ENCODE measurements at places on chromosomes 7 and 10.
A peak's percentile ranks its signal among the peaks of the same experiment; 100 is the strongest.

DNA sequence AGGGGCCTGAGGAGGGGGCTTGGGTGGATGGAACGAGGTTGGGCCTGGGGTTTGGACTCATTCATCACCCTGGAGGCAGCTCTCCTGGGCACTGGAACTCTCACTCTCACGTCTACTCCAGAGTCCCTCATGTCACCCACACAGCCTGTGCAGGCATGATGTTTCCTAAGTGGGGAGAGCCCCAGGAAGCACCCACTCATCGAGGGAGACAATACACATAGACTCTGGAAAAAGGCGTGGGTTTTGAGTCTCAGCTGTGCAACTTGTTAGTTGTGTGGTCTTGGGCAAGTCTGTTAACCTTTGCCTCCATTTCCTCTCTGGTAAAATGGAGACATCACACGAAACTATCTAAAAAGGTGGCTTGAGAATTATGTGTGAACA lies 25.9 kb upstream of the RBM20 start:
- peak; percentile 51 for DNase-seq

- no peak for DNase-seq
These were observed 7.6 kb downstream of the TMEM184A start for GRCh38 chr7:1548438-1548831.

DNA sequence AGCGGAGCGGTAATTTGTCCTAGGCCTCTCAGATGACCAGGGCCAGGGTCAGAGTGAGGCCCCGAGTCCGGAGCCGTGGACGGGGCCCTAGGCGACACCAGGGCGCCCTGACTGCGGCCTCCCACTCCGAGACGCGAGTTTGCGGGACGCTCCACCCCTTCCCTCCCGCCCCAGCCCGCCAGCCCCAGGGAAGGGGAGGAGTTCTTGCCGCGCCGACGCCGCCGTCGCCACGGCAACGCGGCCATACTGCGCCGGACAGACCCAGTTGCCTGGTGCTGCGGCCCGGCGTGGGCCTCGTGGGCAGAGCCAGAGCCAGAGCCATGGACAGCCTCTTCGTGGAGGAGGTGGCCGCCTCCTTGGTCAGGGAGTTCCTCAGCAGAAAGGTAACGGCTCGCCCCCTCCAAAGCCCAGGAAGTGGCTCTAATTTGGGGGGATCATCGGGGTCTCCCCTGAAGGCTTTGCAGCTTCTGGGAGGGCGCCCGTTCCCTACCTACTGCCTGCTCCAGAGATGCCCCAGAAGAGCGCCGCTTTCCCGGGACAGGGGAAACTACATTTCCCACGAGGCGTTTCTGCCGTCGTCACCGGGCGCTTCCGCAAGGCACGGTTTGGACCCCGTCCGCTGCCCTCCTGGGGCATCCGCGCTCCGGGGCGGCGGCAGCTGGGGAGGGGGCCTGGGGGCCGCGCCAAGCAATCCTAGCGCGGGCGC lies at the start of gene MINDY4:
Gene MINDY4 (plus strand): TSS at position 244 of the 706 bp plus-strand sequence. CDS start 77 bp downstream, at position 321.
- peak; percentile 75 for DNase-seq

- no peak for DNase-seq
These were observed 53.4 kb downstream of the WNT2 start for GRCh38 chr7:117269417-117269816.

- no peak for DNase-seq
These were observed 347.8 kb downstream of the ETV1 start for GRCh38 chr7:13641714-13642113.

DNA sequence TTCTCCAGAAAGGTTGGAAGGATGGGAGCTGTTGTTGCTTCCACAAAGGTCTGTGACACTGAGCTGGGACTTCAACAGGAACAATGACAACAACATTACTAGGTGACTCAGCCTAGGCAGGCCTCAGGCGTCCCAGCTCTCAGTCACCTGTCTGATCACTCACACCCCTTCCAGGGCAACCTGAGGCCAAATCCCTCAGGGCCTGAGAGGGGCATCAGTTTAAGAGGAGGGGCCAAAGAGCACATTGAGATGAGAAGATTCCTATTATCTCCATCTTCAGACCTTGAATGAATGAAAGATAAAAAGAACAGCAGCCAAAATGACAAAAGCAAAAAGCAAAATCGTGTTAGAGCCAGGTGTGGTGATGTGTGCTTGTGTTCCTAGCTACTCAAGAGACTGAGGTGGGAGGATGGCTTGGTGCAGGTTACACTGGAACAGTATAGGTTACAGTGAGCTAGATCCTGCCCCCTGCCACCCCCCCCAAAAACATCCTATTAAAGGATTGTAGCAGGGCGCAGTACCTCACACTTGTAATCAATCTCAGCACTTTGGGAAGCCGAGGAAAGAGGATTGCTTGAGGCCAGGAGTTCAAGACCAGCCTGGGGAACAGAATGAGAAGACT lies at the start of gene ATG9B:
Gene ATG9B (minus strand): TSS at position 60 of the 622 bp plus-strand sequence. CDS start 71 bp downstream, outside the sequence.
- DNase-seq: no peak

- no peak for DNase-seq
These were observed 224.9 kb upstream of the AUTS2 start for GRCh38 chr7:69373171-69374043.

DNA sequence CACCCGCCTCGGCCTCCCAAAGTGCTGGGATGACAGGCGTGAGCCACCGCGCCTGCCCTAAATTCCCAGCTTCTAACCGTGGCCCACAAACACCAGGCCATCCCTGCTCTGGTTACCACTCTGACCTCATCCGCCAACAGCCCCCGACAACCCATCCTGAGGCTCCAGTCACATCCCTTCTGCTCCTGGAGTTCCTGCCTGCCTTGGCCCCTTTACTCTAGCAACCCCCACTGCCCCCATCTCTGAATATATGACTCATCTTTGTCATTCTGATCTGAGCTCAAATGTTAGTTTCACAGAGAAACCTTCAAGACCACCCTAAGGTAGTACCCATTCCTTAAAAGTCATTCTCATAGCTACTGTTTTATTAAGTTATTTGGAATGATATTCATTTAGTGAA lies 26.6 kb downstream of the RHEB start:
- DNase-seq: no peak

- no peak for DNase-seq
These were observed 249.0 kb downstream of the TNS3 start for GRCh38 chr7:47332681-47333553.

- no peak for DNase-seq
These were observed 34.0 kb upstream of the PDGFA start for GRCh38 chr7:553636-554111.

DNA sequence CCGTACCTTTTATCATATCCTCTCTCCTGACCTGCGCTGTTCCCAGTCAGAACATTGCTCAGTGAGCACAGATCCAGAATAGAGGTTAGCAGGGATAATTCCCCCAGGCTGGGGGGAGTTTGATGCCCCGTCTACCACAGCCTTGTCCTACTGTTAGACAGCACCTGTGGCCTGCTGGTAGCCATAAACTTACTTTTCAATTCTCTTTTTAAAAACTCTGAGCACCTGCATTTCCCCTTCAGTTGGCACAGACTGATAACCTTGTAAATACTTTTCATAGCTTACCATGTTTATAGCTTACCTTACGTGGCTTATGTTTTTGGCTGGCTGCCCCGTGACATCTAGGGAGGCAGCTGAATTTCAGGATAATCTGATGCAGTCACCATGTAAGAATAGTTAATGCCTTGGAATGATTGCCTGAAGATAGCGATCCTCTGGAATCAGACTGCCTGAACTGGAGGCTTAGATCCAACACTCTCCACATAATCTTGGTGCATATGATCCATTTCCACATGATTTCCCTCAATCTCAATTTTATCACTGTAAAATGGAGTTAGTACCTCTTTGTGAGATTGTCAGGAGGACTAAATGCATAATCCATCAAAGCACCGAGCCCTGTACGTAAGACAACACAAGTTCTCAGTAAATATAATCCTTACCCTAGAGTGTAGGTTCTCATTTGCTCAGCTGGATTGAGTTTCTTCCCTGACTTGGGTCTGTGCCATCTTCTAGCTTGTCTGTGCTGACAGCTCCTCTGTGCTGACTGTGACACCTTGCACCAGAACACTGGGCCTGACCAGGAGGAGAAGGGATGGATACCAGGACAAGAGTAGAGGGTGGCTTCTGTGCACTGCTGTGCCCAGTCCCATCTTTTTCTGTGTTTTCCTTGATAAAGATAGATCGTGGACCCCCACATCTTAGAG lies 111.7 kb upstream of the GJD4 start:
- DNase-seq: no peak

DNA sequence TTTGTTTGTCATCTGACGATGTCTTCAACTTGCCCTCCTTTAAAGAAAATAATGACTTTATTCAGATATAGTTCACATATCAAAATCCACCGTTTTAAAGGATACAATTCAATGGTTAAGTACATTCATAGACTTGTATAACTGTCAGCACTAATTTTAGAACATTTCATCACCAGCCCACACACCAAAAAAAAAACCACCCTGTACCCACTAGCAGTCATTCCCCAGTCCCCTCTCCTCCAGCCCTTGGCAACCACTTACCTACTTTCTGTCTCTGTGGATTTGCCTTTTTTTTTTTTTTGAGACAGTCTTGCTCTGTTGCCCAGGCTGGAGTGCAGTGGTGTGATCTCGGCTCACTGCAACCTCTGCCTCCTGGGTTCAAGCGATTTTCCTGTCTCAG lies 5.3 kb upstream of the HILPDA start:
- DNase-seq: no peak

DNA sequence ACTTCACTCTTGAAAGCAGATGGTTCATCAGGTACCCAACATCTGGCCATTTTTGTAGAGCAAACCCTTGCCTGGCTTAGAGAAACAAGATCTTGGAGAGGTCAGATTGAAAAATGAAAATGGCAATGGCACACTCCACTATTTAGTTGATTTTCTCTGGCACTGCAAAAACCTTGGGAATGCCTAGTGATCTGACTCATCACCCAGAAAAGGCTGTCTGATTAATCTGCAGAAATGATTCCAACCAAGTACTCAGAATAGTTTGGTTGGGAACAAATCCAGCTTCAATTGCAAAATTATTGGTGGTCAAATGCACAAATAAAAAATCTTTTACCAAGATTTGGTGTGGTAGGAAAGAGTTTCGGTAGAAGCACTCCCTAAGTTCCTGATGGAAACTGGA lies 351.2 kb downstream of the PHTF2 start:
- DNase-seq: no peak

- no peak for DNase-seq
These were observed 131.6 kb upstream of the EFCAB10 start for GRCh38 chr7:105712877-105713276.

- no peak for DNase-seq
These were observed 95.6 kb downstream of the ST7 start for GRCh38 chr7:117048882-117049281.

DNA sequence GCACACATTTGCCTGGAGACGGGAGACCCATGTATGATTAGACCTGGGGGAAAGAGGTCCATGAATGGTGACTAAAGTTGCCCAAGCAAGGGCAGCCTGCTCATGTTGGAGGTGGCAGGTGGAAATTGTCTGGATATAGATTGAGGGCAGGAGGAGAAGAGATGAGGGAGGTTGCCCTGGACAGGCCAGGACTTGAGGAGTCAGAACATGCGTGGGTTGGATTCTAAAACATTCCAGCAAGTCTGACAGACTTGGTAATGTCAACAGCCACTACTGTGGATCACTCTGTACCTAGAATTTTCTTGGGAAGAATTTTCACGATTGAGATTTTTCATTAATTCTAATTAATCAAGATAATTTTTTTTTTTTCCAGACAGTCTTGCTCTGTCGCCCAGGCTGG lies 19.1 kb upstream of the SVOPL start:
- no peak for DNase-seq

DNA sequence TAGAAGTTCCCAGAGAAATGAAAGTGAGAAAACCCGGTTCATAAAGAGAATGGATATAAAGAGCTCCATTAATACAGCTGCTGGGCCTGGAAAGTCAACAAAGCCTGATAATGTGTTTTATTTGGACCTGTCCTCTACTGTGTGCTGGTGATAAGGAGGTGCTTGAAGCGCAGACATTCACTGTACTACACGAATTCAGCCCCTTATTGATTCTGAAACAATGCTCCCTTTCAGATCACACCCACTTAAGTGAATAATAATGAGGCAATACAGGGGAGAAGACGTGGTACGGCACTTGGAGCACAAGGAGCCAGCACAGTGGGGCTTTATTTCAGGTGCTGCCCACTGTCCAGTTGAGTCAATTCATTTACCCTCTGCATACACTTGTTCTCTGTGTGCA lies 260.8 kb downstream of the FGFR2 start:
- no peak for DNase-seq

DNA sequence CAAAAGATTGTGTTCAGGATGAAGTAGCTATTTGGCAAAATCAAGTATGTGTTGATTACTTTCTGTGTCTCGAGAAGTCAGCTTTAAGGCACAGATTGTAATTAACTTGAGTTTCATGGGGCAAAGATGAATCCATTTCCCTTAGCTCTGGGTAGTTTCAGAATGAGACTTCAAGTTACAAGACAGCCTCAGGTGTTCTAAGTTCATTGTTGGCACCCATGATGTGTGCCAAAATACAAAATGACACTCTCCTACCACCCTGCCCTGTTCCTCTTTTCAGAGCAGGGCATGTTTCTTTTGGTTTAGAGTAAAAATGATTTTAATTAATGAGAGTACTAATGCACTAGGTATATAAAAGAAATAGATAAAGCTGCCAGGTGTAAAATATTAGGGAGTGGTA lies 797.6 kb upstream of the POT1 start:
- no peak for DNase-seq

DNA sequence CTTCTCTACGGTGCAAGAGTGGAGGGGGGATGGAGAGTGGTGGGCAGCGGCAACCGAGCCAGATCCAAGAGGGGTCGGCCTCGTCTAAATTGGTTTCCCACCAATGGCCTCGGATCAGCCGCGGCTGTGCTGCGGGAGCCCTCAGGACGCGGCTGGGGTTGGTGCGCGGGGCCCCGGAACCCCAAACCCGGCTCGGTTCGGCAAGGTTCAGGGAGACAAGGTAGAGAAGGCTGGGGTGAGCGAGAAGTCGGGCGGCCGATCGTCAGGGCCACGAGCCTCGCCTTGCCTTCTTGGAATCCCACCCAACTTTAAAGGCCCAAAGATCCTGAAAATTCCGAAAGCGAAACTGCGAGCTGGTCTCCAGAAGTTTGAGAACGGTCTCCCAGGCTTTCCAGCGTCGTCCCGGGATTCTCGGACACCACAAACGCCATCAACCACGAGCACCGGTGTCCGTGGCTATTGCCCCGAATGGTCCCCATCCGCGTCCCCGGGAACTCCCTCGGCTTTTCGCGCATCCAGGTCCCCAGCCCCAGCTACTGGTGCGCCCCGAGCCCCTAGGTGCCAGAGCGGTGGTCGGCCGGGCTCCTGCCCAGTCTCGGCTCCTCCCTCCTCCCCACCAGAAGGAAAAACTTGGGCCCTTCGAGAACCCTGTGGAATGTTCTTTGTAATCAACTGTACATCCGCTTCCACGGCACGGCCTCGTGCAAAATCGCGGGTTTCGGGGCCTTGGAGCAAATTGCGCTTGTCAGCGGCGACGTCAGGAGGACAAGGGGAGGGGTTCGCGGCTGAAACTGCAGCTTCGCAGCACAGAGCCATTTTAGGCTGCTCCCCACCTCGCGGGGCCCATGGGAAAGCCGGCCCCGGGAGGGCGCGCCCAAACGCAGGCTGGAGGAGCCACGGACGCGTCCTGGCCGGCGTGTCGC lies 3.2 kb downstream of the SFMBT2 start:
- peak; percentile 29 for DNase-seq

DNA sequence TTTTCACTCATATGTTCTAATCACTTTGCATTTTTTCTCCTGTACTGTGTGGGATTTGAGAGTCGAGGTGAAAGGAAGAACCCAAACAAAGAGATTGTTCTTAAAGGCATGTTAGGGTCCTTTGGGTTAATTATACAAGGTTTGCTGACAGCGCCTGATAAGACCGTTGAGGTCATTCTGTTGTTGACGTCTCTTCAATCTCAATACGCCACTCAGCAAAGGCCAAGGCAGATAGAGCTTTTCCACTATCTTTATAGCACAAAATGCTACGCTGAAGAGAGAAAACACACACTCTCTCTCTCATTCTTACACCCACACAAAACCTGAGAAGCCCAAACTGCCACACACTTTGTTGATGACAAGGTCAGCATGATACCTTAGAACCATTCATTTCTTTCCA lies 228.7 kb downstream of the CNTNAP2 start:
- no peak for DNase-seq

Data from activated naive CD4-positive, alpha-beta T cell treated with Interleukin-2 at 50 U/mL for 16 hours (primary cell).